Stimulated activated CD4-positive, alpha-beta T cell treated with anti-CD3 and anti-CD28 coated beads, TNF-alpha, amount 100 ng/mL, for 1 hour (primary cell): ENCODE measurements at places on chromosomes 1 and 21.

GRCh38 chr21:25373126-25374082 lies 233.9 kb downstream of the MRPL39 start:
- DNase-seq: no peak

- DNase-seq: no peak
Measured at GRCh38 chr21:35730325-35730724, 330.0 kb downstream of the SETD4 start.

DNA sequence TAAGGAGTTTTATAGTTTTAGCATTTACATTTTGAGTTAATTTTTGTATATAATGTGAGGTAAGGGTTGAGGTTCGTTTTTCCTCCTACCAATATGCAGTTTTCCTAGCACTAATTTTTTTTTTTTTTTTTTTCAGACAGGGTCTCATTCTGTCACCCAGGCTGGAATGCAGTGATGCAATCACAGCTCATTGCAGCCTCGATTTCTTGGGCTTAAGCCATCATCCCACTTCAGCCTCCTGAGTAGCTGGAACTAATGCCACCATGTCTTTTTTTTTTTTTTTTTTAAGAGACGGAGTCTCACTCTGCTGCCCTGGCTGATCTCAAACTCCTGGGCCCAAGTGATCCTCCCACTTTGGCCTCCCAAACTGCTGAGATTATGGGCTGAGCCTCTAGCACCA lies 2.5 kb upstream of the UBASH3A start:
- no peak for DNase-seq

- DNase-seq: no peak
Measured at GRCh38 chr1:231165371-231165770, 3.5 kb downstream of the TRIM67 start.

DNA sequence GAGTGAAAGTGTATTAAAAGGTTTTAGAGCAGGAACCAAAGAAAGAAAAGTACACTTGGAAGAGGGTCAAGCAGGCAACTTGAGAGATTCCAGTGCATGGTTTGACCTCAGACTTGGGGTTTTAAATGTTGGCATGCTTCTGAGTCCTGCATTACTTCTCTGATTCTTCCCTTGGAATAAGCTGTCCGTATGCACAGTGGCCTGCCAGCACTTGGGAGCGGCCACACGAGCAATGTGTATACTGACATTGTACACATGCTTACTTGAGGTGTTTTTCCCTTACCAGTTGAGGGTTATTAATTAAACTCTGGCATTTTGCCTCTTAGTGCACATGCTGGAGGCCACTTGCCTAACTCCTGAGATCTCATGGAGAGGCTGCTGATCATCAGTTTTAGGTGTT lies 786.6 kb upstream of the RGS18 start:
- no peak for DNase-seq

DNA sequence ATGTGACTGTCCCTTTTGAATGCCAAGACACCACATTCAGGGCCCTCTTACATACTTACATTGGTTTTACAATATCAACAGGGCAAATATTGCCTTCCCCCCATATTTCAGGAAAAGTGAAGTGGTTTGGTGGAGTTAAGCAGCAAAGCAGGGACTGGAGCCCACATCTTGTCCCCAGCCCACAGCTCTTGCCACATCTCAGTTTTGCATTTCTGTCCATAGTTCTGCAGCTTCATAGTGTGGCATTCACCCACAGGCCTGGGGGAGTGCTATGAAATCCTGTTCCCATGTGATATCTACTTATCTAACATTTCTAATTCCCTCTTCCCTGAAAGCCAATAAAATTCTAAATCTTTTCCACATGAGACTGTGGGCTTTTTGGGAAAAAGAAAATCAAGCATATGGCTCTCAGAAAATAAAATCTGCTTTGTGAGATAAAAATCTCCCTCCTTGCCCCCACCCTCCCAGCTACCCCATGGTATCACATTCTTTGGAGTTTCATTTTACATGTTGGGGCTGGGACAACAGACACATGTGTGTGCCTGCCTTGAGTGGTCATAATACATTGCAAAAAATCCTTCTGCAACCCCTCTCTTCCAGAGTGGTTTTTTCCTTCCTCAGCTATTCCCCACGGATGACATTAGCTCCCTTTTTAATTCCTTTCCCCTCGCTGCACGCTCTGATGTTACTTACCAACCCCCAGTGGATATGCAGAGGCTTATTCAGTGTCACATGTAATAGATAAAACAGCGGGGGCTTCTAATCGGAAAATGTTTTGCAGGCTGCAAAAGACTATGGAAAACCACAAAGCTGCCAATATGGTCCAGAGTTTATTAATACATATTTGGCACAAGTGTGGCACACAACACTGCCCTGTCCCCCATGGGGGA lies 20.5 kb upstream of the CD2 start:
- DNase-seq: no peak

DNA sequence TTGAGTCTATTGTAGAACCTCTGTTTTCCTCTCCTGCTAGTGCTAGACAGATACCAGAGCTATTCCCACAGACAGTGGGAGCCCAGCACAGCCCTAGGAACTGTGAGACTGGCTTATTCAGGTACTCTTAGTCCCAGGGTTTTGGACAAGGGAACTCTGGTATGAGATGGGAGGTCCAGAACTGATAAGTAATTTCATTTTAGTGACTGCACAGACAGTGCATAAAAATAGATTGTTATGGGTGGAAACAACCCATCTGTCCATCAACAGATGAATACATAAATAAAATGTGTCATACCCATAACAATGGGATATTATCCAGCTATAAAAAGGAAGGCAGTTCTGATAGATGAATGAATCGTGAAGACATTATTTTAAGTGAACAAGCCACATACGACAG lies 9.0 kb downstream of the EPS8L3 start:
- no peak for DNase-seq

- DNase-seq: no peak
Measured at GRCh38 chr1:240122639-240123613, 31.2 kb downstream of the FMN2 start.

DNA sequence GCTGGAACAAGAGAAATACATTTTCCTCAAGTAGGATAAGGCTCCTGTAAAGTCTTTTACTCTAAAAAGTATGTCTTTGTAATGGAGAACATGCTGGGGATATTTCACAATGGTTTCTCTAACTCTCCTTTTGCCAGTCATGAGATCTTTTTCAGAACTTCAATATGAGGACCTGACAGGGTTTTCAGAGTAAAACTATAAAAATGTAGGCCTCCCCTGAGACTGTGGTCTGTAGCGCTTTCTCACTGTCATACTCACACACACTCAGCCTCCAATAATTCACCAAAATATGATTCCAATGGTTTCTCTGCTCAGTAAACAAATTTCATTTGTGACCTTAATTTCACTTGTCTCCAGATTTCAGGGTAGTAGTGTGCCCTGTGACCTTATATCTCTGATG lies 440.1 kb upstream of the PTBP2 start:
- DNase-seq: no peak

DNA sequence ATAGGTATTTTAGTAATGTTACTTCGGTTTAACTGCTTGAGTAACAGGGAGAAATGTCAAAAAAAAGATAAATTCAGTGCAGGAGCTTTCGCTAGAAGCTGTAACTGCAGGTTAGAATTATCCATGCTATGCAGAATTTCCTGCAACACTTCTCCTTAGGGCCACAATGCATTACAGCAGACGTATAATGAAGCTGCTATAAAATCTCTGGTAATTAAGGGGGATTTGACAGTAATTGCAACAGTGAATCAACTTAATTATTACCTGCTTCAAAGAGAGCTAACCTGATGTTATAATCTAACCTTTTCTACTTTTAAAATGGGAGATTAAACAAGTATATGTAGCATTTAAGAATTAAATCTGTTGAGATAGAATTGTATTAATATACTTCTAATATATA lies 92.6 kb downstream of the ATG4C start:
- no peak for DNase-seq

- DNase-seq: no peak
Measured at GRCh38 chr21:34609244-34609932, 5.5 kb downstream of the RCAN1 start.

DNA sequence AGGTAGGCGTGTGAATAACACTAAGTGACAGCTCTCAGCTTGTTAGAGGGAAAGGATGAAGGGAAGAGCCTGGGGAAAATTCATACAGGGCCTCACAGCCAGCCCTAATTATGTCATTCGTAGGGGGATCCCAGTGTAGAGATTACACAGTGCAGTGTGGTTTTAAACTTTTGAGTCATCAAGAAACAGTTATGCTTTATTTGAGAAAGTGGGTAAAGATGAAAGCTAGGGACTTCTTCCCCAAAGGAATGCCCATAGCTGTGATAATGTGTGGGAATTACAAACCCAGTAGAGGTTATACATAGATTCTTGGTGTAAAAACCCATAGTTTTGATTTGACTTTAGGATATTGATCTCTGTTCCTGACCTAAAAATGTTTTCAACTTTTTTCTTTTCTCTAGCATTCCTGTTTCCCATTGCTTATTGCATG lies 1.9 kb downstream of the TTF2 start:
- DNase-seq: no peak

- no peak for DNase-seq
Measured at GRCh38 chr1:27575840-27576331, 28.1 kb downstream of the AHDC1 start.

DNA sequence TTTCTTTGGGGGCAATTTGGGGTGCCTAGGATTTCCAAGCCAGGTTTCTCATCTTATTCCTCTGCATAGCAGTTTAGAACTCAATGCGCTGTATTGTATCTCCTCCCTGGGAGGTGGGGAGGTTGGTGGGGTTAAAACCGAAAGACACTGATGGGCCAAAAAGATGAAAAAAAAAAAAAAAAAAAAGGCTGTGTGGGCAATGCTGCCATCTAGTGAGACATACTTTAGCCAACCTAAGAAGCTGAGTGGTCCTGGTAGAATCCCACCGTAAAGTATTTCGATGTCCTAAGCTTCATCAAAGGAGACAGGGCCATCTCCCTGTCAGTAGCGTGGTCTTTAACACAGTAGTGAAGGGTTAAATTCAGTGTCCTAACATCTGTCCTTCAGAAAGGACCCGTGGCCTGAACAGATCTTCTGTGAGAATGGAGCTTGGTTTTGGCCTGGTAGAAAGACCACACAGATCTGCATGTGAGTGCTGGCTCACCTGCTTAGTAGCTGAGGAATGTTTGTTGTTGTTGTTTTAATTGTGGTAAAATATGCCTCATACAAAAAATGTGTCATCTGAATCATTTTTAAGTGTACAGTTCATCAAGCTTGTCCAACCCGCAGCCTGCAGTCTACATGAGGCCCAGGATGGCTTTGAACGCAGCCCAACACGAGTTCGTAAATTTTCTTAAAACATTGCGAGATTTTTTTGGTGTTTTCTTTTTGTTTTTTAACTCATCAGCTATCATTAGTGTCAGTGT lies 226.2 kb downstream of the KIF26B start:
- DNase-seq: no peak

DNA sequence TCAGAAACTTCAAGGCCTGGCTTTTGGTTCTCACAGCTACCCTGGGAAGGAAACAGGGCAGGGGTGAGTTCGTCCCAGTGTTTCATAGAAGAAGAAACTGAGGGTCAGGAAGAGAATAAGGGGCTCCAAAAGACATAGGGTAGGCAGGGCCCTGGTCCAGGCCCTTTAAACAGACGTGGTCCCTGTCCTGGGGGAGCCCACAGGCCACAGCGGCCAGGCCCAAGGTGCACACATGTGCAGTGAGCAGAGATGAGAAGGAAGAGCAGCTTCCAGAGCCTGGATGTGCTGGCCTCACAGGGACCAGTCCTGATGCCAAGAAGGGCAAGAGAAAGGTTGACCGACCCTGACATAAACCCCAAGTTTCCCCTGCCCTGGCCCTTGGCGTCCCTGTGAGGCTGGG lies 295.4 kb upstream of the VAMP3 start:
- DNase-seq: no peak

DNA sequence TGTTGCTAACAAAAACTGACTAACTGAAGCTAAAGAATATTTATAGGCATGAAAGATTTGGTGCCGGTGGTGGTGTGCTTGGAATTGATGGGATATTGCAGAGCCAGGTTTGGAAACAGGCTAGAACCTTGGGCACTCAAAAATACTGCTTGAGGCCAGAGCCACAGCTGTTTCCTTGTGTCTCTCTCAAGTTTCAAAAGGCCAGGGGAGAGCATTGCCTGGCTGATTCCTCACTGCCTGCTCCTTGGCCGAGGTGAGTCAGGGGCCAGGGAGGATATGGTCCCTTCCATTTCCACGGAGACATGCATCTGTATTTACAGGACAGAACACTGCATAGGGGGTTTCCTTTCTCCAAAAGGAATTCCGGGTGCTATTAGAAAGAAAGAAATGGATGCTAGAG lies 36.1 kb upstream of the IVNS1ABP start:
- DNase-seq: no peak

DNA sequence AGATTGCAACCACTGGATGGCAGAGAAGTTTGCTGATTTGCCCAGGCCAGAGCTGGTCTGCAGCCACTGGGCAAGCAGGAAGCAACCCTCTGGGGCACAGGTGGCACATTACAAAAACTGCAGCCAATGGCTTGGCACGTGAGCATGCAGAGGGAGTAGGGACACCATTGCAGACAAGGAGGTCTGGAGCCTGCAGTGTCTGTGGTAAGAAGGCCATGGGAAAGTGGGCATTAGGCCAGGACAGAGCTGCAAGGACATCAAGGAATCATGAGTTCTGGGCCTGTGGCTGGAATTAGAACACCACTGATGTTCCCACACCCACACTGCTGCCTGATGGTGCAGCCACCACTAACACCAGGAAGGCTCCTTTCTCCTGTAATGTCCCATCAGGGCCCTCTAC lies 113.0 kb downstream of the TSEN15 start:
- no peak for DNase-seq

DNA sequence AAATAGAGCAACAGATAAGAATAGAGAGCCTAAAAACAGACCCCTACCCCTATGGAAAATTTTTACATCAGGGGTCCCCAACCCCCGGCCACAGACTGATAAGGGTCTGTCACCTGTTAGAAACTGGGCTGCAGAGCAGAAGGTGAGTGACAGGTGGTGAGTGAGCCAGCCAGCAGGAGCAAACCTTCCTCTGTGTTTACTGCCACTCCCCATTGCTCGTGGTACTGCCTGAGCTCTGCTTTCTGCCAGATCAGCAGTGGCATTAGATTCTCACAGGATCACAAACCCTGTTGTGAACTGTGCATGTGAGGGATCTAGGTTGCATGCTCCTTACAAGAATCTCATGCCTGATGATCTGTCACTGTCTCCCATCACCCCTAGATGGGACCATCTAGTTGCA lies 174.1 kb downstream of the FOXD2 start:
- no peak for DNase-seq

GRCh38 chr1:55065648-55066047 lies 26.3 kb downstream of the PCSK9 start:
- no peak for DNase-seq

- DNase-seq: no peak
Measured at GRCh38 chr21:39188521-39189139, 5.4 kb upstream of the PSMG1 start.

DNA sequence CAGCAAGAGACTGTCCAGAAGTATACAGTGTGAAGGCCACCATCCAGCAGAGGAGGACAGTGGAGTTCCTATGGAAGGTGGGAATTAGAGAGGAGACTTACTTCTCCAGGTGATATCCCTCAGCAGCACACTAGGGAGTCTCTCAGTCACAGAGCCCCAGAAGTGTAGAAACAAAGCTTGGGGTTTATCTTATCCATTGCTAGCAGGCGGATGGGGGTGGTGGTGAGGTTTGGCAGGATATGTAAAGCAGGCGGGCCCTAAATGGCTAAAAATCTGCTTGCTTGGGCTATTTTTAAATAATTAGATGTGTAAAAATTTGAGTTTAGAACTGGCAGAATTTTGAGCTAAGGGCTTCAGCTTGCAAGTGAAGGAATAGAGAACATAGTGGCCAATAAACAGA lies 50.1 kb upstream of the RGS18 start:
- DNase-seq: no peak
